NCI-H446 (cell line): ENCODE measurements at places on chromosomes 5 and 9.

DNA sequence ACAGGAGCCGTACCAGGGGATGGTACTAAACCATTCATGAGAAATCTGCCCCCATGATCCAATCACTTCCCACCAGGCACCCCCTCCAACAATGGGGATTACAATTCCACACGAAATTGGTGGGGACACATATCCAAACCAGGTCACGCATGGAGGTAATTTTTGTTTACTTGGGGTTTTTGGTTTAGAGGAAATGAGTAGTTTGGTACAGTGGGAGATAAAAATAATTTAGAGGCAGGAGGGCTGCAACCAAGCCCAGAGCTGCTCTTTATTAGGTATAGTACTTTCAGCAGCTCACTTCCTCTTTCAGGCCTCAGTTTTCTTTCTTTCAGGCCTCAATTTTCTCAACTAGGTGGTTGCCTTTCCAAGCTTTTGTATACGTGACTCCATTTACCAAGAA, 23.2 kb downstream of the PRUNE2 start:
- no peak for DNase-seq

DNA sequence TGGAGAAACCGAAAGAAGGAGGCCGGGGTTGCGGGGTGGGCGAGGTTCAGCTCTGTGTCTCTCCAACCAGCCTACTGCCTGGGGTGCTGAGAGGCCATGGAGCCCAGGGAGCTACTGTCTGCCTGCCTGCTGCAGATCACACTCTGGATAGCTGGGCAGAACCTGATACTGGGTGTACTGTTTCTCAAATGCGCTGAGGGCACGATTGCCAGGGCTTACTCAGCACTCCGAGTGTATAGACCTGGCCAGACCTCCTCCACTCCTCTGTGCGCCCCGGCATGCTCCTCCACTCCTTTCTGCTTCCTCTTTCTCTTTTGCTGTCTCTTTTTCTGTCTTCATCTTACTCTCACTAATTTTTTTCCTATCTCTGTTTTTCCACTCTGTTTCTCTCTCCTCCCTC, 215.1 kb downstream of the PAPPA start:
- DNase-seq, result no peak

DNA sequence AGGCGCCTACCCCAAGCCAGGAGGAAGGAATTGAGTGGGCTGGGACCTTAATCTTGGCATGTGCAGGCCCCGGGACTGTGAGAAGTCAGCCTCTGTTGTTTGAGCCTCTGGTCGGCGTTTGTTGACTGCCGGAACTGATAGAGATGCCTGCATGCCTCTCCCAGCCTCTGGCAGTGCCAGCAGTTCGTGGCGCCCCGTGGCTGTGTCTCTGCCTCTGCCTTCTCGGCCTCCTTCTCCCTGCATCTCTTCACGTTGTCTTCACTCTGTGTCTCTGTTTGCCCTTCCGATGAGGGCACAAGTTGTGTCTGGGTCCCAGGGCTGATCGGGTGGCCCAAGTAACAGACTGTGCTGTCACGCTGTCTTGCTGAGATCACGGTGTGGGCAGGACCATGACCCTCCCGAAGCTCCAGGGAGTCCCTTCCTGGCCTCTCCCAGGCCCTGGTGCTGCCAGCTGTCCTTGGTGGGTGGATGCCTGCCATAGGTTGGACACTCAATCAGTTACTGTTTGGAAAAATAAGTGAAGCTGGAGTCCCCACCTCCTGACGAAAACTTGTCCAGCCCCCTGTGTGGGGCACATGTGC, 133.5 kb upstream of the LPCAT1 start:
- no peak for DNase-seq

- DNase-seq, result no peak
Measured at GRCh38 chr9:111851553-111851952, 45.1 kb upstream of the UGCG start.

GRCh38 chr5:141904551-141904950, 19.1 kb upstream of the DELE1 start:
- DNase-seq, result no peak

GRCh38 chr5:4374866-4375265, 765.3 kb upstream of the ADAMTS16 start:
- no peak for DNase-seq

DNA sequence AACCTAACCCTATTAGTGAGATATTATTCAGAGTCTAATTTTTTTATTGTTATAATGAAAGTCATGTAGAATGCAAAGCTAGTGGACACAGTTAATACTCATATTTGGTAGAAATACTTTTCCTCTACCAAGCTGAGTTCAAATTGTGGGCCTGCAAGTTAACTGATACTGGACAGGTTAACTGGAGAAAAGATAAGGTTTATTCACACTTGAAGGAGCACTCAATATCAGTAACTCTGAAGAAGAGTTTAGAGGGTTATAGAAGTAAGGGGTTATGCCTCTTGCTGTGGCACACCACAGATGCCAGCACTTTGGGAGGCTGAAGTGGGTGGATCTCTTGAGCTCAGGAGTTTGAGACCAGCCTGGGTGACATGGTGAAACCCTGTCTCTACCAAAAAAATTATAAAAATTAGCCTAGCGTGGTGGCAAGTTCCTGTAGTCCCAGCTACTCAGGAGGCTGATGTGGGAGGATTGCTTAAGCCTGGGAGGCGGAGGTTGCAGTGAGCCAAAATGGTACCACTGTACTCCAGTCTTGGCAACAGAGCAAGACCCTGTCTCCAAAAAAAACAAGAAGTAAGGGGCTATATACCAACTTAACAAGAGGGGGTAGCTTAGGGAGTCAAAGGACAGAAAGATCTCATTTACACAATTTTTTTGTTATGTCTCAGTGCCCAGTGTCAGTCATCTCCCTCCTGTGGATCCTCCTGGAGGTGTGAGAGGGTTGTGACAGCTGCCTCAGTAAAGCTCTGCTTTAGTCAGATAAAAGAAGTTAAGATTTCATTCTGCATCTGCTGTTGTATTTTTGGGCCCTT, 121.2 kb upstream of the GRHPR start:
- no peak for DNase-seq

DNA sequence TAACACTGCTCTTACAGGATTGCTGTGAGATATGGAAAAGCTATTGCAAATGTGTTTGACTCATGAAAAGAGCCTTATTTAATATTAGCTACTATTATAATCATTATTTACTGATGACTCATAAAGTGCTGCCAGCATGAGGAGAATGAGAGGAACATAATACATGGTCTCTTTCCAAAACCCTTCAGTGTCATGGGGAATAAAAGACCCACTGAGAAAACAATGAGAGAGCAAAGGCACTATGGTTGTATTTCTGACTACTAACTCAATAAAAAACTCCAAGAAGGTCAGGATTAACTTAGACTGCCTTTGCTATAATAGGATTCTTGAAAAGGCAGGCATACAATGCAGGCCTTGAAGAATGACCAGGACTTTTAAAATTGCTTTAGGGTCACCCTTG, 633.5 kb downstream of the DTWD2 start:
- DNase-seq, result no peak

GRCh38 chr5:54013556-54014194, 296.7 kb downstream of the ARL15 start:
- DNase-seq, result no peak

DNA sequence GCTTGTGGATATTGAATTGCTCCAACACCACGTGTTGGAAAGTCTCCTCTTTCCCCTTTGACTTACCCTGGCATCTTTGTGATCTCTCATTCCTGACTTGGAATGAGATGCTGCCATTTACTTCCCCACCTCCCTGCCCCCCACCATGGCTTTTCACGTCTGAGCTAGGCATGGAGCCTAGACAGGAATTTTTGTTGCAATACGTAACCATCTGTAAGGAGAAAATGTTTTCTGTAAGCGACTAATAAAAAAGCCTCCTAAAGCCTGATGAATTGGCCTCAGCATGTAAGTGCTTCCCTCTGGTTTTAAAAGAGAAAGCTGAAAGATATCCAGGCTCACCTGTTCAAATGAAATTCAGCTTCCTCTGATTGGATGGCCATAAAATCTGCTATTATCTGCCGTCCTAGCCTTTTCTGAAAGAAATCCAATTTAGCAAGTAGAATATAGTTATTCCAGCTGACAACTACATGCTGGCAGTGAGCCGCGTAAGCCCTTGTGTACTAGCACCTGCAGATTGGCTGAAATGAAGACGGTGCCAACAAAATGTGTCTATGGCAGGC, 200.1 kb downstream of the NSG2 start:
- DNase-seq, result no peak

DNA sequence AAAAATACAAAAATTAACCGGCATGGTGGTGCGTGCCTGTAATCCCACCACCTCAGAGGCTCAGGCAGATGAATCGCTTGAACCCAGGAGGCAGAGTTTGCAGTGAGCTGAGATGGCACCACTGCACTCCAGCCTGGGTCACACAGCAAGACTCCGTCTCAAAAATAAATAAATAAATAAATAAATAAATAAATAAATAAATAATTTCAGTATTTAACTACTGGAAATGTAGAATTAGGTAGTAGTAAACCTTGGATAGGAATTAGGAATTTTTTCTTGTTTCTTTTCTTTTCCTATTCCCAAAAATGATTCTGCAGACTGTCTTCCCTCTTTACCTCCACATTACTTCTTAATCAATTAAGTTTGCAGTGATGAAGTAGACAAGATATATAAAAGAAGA, 103.2 kb downstream of the PLK2 start:
- DNase-seq, result no peak

DNA sequence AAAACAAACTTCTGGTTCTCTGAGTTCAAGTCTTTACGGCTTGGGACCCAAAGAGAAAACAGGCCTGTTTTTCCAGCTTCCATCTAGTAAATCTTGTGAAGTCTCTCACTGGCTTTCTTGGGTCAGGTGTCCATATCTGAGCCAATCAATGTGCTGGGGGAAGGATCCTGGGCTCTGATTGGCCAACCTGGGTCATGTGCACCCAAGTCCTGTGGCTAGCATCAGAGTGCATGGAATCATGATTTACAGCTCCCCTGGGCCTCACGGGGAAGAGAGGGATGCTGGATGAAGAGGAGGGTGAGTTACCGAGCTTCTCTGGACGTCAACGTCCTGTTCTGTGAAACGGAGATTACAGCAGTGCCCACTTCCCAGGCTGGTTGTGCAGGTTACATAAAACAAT, 19.4 kb downstream of the CXCL14 start:
- peak; percentile 3 for DNase-seq

GRCh38 chr5:5270958-5271785, 131.0 kb downstream of the ADAMTS16 start:
- peak; percentile 19 for DNase-seq

GRCh38 chr5:96459313-96460121, 26.5 kb upstream of the PCSK1 start:
- DNase-seq, result no peak

DNA sequence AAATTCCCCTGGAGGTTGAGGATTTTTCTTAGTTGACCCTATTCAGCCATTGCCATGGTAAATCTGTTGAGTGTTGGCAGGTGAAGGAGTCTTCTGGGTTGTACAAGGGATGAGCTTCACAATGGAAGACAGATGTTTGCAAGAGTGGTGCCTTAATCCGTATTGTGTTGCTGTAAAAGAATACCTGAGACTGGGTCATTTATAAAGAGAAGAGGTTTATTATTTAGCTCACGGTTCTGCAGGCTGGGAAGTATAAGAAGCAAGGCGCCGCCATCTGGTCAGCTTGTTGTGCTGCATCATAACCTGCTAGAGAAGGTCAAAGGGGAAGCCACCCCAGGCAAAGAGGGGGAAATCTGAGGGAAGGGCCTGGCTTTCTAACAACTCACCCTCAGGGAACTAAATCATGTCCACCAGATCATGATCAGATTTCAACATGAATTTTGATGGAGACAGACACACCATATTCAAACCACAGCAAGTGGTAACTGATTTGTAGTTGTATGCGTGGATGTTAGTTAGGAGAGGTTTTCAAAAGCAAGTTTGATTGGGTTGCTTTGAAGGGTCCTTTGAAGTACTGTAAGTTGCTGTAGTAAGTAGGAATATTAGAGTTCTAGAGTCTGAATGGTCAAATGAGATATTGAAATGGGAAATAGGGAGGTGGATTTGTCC, 2.5 kb downstream of the TNPO1 start:
- DNase-seq, result no peak

DNA sequence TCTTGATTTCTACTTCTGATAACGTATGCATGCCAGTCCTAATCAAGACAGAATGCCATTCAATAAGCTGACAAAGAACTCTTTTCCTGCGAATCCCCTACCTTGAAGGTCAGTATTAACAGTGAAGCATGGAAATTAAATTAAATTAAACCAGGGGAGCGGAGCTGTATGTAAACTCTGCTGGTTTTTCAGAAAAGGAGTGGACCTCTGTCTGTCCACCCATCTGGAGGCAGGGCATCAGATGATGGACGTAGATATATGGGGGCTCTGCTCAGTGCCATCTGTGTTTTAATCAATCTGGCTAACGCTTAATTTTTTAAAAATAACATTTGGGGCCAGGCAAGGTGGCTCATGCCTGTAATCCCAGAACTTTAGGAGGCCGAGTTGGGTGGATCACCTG, 101.9 kb downstream of the ROR2 start:
- DNase-seq, result no peak

DNA sequence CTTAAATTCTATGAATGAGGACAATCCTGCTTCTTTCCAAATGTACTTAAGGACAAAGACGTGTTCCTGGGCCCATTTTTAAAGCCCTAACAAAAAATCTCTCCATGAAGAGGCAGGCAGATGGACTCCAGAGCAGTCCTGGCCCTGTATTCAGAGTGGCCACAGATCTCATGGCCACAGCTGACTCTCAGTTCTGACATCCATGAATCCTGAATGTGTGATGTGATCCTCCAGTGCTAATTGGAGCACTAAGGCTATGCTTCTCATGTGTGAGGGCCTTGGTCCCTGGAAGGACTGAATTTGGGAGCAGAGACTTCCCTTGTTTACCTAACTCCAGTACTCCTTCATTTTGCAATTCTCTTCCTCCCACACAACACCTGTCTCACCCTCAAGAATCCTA, 373.0 kb downstream of the AGTPBP1 start:
- no peak for DNase-seq

DNA sequence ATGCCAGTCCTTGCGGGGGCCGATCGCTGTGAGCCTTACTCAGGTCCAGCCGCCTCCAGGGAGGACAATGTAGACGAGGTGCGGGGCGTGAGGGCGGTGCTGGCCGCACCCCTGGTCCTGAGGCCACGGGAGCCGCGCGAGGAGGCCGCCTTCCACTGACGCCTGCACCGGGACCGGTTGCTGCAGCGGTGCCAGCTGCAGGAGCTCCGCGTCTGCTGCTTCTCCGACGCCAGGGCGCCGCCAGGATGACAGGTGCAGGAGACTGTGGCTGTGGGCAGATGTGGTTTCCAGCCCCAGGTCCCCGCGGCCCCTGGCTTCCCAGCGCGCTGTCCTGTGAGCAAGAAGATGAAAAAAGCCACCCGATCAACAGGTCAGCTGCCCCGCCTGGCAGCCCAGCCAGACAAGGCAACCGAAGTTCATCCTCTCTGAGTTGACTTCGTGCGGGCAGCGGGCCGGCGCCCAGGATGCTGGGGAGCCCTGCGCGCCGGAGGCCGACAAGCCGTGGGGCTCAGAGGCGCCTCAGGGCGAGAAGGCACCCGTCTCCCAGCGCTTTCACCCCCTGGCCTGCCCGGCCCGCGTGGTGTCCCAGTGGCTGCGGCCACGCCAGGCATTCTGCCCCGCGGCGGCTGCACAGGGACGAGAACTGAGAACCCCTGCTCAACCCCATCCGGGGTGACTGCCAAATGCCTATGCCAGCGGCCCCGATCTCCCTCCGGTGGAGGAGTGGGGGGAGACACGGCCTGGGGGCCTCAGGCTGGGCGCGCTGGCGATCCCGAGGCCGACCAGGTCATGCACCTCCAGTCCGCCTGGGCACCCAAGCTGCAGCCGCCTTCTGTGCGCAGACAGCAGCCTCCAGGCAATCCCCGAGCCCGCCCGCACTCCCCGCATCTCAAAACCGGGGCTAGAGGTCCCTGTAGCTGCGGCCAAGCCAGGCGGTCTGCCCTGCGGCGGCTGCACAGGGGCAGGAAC, 43.4 kb upstream of the BICD2 start:
- DNase-seq, result no peak
